SK-N-SH treated with all-trans-retinoic acid at 6 μM for 48 hours (cell line): ENCODE measurements at places on chromosomes 4 and X.

GRCh38 chrX:153881281-153881680, 4.7 kb downstream of the L1CAM start:
- no peak for ATAC-seq

- ATAC-seq, result no peak
Measured at GRCh38 chr4:84894621-84895020, 71.9 kb downstream of the WDFY3 start.

DNA sequence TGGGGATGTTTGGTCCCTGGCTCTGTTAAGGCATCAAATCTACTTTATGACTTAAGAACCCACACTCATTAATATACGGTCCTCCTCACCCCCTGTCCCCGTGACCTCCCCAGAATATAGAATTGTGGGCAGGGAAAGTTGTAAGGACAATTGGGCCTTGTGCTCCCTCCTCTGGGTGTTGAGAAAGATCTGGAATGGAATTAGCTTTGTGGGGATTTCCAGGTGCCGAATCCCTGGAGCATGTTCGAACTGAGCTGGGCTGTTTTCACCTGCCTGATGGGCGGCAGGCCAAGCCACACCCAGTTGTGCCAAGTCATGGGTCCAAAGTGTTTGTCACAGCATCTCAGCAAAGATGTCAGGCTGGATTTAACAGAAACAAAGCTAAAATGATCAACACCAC, 349.3 kb upstream of the KLF3 start:
- ATAC-seq, result no peak

GRCh38 chr4:8419222-8420041, 21.1 kb downstream of the ACOX3 start:
- no peak for ATAC-seq

DNA sequence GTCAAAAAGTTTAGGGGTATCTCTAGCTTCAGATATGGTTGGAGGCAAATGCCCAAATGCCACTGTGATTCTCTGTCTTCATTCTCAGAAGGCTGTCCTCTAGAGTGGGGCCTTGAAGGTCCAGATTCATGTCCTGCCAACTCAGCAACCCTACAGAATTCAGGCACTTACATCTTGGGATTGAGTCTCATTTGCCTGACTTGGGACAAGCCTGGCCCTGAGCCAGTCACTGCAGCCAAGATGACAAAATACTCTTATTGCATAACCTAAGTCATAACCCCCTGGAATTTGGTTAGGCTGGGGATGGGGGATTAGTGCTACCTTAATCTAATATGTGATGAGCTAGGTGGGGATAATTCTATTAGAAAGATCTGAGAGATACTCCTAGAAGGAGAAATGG, 100.5 kb downstream of the AREG start:
- no peak for ATAC-seq

DNA sequence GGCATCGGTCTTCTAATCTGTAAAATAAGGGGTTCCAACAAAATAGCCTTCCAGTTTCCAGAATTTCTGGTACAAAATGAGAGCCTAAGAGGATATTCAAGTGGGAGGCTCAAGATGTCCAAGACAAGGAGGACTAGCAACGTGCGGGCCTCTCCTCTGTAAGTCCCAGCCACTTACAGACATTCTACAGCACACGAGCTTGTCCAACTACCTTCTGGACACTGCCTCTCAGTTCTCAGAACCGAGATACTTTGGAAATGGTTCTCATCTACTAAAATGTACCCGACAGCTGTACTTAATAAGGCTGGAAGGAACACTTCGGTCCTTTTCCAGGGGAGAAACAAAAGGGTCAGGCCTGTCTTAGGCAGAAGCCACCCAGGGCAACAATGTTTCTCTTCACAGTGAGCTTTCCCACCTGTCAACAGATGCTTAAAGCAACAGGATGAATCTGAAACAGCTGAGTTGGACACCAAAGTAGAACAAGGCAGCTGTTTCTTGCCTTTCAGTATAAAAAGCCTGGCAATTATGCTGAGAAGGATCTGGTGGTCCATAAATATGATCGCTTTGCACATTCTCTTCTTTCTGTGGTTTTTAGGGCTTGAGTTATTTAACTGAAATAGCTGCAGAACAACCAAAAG, 127.0 kb downstream of the HS6ST2 start:
- no peak for ATAC-seq

GRCh38 chr4:100190643-100191600, 654 bp upstream of the DDIT4L start:
- peak; percentile 52 for ATAC-seq

GRCh38 chrX:19990151-19990555, 708 bp downstream of the BCLAF3 start:
- ATAC-seq, result peak; percentile 44

DNA sequence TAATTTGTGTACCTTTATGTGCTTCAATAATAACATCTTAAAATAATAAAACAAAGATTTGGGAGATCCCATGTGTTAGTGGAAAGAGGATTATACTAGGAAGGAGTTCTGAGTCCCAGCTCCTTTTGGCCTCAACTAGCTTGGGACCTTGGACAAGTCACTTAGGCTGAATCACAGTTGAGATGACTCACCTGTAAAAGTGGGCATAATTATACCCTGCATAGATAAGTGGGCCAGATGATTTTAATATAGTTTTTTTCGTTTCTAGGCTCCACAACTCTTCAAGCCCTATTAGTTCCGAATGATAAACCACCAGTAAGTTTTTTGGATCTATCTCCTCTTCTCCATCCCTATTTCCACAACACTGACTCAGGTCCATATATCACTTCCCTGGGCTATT, 131.8 kb downstream of the ENOX2 start:
- peak; percentile 18; the same call in 2 of the 3 replicates for ATAC-seq

DNA sequence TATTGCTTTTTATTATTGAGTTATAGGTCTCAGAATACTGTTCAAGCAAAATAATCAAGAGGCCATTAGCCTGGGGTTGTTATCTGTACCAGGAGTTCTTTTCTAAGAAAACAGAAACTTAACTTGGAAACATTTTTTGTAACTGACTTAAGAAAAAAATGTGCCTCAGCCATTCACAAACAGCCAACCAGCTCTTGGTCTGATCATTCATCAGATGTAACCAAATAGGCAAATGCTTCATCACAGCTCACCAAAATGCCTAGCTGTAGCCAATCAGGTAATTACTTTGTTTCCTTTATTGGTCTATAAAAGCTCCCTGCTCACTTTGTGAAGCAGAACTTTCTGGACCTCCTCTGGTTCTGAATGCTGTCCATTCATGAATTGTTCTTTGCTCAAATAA, 387.7 kb downstream of the FAT4 start:
- peak; percentile 53; the same call in 2 of the 3 replicates for ATAC-seq

GRCh38 chr4:159455675-159456237, 352.9 kb downstream of the RAPGEF2 start:
- peak; percentile 83 for ATAC-seq

- ATAC-seq, result peak; percentile 66
Measured at GRCh38 chr4:74794382-74795010, at the start of gene BTC. Gene BTC, minus strand, starts transcription at chr4:74794523. Its CDS starts 198 bp downstream, at chr4:74794325.

DNA sequence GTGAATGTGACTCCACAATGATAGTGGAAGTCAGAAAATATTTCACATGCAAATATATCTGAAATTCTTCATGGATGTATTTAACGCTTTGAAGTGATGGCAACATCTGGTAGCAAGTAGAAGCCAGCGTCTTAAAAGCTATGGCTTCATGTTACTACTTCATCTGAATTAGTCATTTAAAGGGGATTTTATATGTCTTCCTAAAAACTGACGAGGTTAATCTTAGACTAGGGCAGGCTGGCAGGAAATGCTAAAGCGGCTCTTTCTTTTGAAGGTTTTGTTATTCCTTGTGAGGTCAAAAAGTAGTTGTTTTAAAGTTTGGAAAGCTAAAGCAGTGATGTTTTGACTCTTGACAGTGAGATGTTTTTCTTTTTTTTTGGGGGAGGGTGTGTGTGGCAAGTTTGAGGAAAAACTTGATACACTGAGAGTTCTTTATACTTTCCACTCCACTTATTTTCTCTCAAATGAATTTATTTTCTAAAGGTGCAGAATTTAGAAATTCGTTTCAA, 22.6 kb downstream of the PLS3 start:
- ATAC-seq, result peak; percentile 79

GRCh38 chr4:24754571-24754970, 40.8 kb upstream of the SOD3 start:
- no peak for ATAC-seq

- no peak for ATAC-seq
Measured at GRCh38 chrX:24428516-24428915, 36.6 kb upstream of the PDK3 start.

GRCh38 chr4:150668824-150669223, 86.9 kb downstream of the MAB21L2 start:
- ATAC-seq, result no peak

DNA sequence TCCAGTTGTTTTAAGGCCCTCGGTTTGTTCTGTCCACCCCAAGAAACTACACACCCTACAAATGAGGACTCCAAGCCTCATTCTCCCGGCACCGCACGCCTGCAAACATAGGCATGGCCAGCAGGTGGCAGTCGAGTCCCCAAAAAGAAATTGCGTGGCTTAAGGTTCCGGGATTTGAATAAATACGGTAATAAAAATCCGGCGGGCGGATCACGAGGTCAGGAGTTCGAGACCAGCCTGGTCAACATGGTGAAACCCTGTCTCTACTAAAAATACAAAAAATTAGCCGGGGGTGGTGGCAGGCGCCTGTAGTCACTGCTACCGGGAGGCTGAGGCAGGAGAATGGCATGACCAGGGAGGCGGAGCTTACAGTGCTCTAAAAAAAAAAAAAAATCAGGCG, 21.8 kb upstream of the CSF2RA start:
- ATAC-seq, result peak; percentile 72

DNA sequence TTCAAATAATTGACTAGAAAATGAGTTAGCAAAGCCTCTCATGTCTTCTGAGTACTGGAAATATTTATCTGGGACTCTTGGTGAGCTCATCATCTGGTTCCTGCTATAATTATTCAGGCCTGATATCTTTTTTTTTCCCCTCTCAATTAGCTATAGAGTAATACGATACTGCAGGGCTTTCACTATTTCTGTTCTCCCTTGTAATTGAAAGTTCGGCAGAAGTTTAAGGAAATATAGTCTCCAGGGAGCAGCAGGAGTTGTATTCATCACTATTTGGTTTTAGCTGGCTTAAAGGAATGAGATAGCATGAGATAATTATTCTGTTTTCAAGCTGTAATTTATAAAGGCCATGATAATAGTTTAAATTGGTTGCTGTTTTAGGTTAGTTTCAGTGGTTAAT, 378.6 kb upstream of the EPHA5 start:
- ATAC-seq, result no peak

- no peak for ATAC-seq
Measured at GRCh38 chr4:172726001-172726423, 442.6 kb upstream of the GALNT7 start.

DNA sequence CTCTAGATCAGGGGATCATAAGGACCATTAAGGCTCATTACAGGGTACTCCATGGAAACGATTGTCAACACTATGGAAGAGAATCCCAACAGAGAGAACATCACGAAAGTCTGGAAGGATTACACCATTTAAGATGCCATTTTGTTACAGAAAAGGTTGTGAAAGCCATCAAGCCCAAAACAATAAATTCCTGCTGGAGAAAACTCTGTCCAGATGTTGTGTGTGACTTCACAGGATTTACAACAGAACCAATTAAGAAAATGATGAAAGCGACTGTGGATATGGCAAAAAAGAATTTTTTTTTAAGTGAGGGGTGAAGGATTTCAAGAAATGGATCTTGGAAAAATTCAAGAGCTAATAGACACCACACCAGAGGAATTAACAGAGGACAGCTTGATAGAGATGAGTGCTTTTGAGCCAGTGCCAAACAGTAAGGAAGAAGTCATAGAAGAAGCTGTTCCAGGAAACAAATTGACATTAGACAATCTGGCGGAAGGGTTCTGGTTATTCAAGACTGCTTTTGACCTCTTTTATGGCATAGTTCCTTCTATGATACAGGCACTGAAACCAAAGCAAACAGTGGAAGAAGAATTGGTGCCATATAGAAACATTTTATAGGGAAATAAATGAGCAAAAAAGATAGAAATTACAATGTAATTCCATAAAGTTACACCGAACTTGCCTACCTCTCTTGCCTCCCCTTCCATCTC, 17.3 kb upstream of the LSM6 start:
- no peak for ATAC-seq

- ATAC-seq, result peak; percentile 88
Measured at GRCh38 chrX:18931972-18932371, 51.9 kb downstream of the PHKA2 start.

GRCh38 chr4:89368861-89369260, 61.3 kb upstream of the GPRIN3 start:
- no peak for ATAC-seq

DNA sequence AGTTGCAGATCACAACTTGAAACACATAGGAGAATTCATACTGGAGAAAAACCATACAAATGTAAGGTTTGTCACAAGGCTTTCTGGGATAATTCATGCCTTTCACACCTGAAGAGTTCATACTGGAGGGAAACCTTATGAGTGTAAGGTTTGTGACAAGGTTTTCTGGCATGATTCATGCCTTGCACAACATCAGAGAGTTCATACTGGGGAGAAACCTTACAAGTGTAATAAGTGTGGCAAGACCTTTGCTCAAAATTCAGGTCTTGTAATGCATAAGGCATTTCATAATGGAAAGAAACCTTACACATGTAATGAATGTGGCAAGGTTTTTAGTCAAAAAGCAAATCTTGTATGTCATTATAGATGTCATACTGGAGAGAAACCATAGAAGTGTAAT, 58.8 kb upstream of the ENPEP start:
- ATAC-seq, result no peak

DNA sequence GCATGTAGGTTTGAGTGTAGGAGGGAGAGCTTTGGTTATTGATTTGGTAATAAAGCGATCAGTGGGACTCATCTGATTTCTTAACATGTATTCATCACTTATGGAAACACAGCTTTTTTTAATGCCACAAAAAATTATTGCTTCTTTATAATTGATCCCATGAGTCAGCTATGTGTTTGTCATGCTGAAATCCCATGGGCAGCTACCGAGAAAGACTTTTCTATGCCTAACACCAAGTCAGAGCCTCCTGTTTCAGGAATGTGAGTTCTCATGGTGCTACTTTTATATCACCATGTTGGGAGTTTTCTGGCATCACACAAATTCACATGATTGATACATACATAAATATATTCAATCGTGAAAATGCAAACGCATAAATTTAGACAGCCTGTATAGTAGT, 165.7 kb downstream of the RAPGEF2 start:
- ATAC-seq, result peak; percentile 38

DNA sequence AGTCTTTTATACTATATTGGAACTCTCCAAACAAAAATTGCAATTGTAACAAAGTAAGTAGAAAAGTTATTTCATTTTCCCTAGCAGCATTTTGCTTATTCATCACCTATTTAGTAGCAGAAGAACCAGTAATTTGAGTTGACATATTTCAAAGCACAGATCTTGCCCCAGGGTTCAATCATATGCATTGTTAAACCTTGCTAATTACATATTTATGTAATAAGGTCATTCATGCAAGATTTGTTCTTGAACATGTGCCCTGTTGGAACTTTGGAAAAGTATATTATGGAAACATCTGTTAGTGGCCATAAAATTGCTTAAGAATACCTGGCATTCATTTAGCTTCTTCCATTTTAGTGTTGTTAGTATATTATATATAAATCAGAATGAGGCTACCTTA, 191.7 kb downstream of the TLL1 start:
- no peak for ATAC-seq

GRCh38 chr4:105946771-105947170, 51.5 kb downstream of the NPNT start:
- ATAC-seq, result no peak
